Neural progenitor cell (in vitro differentiated cells): ENCODE measurements at places on chromosomes 11 and 22.
A peak's percentile ranks its signal among the peaks of the same experiment; 100 is the strongest.

DNA sequence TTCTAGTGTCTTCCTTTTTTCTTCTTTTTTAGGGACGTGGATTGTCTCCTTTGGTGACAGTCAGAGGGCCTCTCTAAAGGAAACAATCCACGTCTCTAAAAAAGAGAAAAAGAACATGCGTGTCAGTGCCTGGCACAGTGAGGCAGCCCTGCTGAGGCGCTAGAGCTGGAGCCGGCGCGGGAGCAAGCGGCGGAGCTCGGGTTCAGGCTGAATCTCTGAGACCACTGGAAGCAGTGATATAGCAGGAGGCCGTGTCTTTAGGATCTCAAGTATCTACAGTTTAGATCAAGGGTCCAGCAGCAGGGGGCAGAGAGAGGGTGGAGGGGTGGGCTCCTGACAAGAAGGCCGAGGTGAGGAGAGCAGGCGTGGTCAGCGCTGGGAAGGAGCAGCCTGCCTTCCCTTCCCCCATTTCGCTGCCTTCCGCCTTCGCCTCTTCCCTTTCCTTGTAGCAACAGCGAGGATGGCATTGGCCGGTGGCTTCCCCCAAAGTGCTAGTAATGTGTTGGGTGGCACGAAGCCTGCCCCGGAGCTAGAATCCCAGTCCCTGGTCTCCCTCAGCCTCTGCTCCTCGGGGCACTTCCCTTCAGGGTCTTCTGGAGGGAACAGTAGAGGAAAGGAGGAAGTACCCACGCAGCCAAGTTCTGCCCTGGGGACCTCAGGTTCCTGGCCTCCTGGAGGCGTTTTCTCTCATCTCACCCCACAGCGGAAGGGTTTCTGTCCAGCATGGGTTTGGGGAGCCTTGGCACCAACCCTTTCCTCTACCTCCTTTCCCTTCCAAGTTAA is 28.2 kb upstream of the RAB1B start:
- DNase-seq = no peak

DNA sequence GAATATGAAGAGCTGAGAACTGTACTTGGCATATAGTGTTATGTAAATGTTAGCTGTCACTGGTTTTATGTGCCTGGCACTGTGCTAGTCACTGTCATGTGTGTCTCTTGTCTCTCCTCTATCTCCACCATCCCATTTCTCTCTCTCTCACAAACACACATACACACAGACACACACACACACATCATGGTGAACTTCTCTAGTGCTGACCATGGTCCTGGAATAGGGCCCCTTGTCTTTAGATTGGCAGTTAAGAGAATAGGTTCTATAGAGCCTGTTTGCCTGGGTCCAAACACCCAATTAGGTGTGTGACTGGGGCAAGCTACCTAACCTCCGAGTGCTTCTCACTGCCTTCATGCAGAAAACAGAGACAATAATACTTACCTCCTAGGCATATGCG is 109.7 kb upstream of the NARS2 start:
- peak; percentile 59 for DNase-seq

GRCh38 chr11:67268081-67268961 is 2.0 kb downstream of the GRK2 start:
- no peak for DNase-seq

DNA sequence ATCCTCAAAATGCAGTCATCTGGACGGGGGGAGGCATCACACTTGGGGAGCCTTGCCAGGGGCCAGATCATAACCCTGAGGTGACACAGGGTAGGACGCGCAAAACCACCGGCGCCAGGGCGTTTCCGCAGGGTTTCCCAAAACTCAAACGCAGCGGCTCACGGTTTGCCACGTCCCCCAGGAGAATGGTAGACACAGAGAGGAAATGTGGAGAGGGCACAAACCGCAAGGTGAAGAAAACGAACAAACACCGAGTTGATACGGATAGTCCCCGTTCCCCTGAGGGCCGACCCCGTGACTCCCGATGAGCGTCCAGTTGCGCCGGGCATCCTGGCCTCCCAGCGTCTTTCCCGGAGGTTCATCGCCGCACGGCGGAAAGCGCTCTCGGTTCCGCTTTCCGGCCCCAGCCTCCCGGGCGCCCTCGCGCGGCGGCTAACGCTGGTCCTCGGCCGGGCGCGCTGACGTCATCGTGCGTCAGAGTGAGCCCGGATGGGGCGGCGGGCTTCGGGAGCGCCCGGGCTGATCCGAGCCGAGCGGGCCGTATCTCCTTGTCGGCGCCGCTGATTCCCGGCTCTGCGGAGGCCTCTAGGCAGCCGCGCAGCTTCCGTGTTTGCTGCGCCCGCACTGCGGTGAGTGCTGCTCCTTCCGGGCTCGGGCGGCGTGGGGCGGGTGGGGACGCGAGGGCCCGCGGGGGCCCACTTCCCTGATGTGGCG is at the start of gene BIRC2:
Gene BIRC2, plus strand, starts transcription at position 467 of the 714 bp plus-strand sequence. CDS start 2,641 bp downstream, outside the sequence.
- DNase-seq = peak; percentile 98

GRCh38 chr11:46426233-46426991 is 34.8 kb upstream of the CHRM4 start:
- no peak for DNase-seq

- peak; percentile 97 for DNase-seq
Observed at GRCh38 chr11:66371627-66372415, at the start of gene SLC29A2. TSS of gene SLC29A2 (minus strand) at chr11:66371760. CDS start at chr11:66371591, 169 bp downstream.

GRCh38 chr11:19350160-19350559 is 109.4 kb upstream of the E2F8 start:
- DNase-seq = no peak

GRCh38 chr11:11382858-11383532 is 29.9 kb upstream of the CSNK2A3 start:
- DNase-seq = peak; percentile 21
